ENCODE measurements at places on chromosomes 3 and 15.

DNA sequence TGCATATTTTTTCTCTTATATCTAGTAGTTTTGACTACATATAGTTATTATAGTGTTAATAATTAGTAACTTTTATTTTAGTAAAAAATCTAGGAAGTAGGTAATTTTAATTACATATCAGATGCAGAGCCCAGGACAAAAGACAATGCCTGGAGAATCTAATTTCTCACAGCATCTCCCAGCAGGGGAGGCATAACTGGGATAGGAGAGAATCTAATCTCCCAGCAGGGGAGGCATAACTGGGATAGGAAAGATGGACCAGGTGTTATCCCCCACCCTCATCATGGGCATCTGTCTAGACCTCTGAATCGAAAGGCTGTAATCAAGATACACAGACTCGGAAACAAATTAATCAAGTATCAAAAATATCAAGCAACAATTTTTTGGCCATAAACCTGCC lies 58.2 kb downstream of the OSTN start:
- no peak for DNase-seq

GRCh38 chr15:65405791-65406423 lies 16.8 kb downstream of the IGDCC4 start:
- no peak for DNase-seq

- no peak for DNase-seq
Observed at GRCh38 chr15:89349206-89349558, 14.6 kb upstream of the POLG start.

- DNase-seq: no peak
Observed at GRCh38 chr15:67082007-67082536, 16.7 kb downstream of the SMAD3 start.

GRCh38 chr15:65666257-65666656 lies 44.5 kb downstream of the SLC24A1 start:
- no peak for DNase-seq

DNA sequence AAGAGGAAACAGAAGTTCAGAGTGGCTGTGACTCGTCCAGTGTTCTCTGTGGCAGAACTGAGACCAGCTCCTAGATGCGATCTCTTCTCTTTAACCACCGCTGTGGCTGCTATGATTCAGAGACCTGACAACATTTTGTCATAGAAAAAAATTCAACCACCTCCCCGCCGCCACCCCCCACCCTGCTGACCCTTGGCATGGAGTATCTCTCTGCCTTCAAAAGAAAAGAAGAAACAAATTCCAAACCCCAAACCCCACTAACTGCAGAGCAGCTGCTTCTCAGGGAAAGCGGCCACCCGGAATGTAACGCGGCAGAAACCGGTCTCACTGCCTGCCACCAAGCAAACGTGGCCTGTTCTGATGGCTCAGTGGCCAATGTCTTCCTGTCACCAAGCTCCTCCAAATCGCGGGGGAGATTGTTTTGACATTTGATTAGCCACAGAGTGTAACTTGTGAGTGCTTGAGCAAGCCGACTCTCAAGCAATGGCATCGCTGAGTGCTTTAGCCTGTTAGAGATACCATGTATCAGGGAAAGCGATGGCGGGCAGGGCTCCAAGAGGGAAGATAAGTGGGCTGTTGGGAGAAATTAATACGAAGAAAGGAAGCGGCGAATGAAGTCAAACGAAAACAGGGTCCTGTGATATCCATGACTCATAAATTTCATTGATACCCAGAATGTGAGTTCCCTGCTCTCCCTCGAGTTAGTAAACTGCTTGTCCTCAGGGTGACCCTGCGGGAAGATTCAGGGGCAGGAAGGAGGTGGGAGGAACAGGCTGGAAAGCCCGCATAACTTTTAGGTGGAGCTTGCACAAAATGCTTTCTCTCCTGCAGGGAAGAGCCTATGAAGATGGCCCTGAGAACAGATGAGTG lies 44.8 kb upstream of the TLE3 start:
- no peak for DNase-seq

- no peak for DNase-seq
Observed at GRCh38 chr3:48088056-48088748, 72.0 kb upstream of the MAP4 start.

DNA sequence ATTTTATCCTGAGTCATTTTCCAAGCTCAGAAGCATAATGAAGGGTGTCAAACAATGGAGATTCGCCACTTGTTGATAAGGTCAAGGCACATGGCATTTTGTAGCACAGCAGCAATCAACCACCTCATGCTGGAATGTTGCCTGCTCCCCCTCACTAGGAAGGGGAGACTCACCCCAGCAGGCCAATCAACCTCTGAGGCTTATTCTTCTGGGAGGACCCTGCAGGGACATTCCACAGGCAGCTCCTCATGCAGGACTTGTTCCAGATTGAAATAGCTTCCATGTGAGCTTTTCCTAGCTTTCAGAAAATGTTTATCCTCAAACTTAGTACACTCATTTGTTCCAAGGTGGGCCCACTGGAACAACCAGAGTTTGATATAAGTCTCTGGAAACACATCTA lies 77.6 kb downstream of the SSR3 start:
- peak; percentile 50 for DNase-seq

GRCh38 chr3:141095546-141095937 lies 44.4 kb downstream of the SPSB4 start:
- DNase-seq: no peak

- DNase-seq: no peak
Observed at GRCh38 chr3:28198161-28198560, 43.3 kb upstream of the CMC1 start.

DNA sequence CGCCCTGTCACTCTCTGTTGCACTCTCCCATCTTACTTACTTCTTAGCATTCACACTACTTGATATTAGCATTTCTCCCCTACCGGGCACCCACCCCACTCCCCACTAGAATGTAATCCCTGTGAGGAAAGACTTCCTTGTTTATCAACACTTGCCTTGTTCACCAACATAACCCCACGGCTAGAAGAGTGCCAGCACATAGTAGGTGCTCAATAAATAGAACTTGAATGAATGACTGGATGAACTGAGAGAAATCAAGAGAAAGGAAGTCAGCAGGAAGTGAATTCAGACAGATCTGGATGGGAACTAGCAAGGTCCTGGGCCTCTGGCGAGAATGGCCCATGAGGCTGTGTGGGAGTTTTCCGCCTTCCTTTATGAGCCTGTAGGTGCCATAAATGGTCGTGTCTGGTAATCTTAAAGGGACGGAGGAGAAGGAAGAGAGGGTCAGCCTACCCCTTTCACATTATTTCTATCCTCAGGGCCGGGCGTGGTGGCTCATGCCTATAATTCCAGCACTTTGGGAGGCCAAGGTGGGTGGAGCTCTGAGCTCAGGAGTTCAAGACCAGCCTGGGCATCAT lies 42.4 kb upstream of the HERC1 start:
- no peak for DNase-seq

DNA sequence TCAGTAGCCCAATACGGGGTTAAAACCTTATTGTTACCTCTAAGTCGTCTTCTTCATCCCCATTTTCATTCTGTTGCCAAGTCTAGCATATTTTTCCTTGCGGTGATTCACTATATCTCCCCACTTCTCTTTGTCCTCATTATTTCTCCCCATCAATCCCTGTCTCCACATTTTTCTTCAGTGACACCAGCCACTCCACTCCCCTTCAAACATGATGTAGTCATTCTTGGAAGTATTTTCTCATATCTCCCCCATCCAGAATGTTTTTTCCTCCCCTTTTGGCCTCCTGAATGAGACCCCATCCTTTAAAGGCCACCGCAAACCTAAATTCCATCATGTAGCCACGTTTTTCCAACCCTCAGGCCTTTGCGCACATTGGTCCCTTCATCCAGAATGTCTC lies 105.9 kb downstream of the TOP2B start:
- no peak for DNase-seq

DNA sequence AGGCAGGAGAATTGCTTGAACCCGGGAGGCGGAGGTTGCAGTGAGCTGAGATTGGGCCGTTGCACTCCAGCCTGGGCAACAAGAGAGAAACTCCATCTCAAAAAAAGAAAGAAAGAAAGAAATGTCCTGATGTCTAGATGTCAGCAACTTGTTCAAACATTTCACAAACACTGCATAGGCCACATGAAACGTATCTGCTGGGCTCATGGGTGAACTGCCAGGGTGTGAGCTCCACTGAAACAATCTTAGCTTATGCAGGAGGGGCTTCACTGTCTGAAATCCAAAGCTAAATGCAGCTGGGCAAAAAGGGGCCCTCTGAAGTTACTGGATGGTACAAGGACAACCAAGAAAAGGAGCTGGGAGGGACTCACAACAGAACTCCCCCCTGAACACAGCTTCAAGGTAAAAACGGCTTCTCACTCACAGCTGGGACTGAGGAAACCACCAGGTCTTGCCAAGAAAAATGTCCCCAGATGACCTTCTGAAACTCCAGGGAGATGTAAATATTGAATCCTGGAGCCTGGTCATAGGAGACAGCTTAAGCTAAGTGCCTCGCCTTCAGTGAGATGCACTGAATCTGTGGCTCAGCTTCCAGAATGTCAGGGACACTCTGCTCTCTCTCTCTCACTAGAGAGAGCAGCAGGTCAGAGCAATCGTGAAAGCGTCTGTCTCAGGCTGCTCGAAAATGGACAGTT lies 31.9 kb downstream of the SEC61A1 start:
- DNase-seq: no peak

- no peak for DNase-seq
Observed at GRCh38 chr15:65305150-65305758, 777 bp downstream of the RNU5B-1 start.

- no peak for DNase-seq
Observed at GRCh38 chr15:29677871-29678461, 144.3 kb downstream of the TJP1 start.

GRCh38 chr3:19543212-19543841 lies 390.7 kb downstream of the EFHB start:
- DNase-seq: no peak

DNA sequence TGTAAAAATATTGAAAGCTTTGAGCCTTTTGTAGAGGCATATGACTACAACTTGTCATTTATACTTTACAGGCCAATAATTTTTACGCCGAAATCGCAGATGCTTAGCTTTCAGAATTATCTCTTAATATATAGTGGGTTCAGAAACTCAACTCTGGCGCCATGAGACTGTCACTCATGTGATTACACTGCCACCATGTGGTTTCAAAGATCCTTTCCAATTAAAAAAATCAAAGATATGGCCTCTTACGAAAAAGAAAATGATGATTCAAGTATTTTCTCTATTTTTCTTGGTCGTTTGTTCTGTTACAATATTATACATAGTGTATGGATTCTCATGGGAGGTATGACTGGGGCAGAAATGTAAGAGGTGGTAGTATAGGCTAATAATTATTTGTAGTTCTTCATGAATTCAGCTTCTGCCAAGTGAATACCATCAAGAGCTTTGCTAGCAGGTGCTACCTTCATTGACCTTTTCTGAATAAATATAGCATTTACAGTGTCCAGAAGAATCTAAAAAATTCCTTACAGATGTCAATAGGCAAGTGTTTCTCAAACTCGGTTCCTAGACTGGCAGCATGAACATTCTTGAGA lies 751.7 kb upstream of the GOLIM4 start:
- DNase-seq: peak; percentile 33

- no peak for DNase-seq
Observed at GRCh38 chr3:78867409-78868372, 900.1 kb downstream of the ROBO1 start.

GRCh38 chr3:54970895-54971294 lies 43.0 kb upstream of the LRTM1 start:
- no peak for DNase-seq

GRCh38 chr3:184677344-184678316 lies 34.2 kb downstream of the MAGEF1 start:
- DNase-seq: no peak

DNA sequence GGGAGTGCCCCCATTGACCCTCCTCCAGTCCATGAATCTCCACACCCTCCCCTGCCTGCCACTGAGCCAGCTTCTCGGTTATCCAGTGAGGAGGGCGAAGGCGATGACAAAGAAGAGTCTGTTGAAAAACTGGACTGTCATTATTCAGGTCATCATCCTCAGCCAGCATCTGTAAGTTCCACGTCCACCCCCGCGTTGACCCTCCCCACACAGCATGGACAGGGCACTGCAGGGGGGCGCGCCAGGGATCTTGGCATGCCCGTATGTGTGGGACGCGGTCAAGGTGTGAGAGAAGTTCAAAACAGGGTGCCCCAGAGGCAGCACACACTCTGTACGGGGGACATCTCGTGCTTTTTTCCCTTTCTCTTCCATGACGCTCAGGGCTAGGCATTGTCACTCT lies 33.1 kb downstream of the PSMD6 start:
- no peak for DNase-seq

- DNase-seq: peak; percentile 59
Observed at GRCh38 chr3:146160321-146160963, 542 bp downstream of the PLOD2 start.

- DNase-seq: no peak
Observed at GRCh38 chr15:100248236-100248635, 93.5 kb downstream of the ADAMTS17 start.

DNA sequence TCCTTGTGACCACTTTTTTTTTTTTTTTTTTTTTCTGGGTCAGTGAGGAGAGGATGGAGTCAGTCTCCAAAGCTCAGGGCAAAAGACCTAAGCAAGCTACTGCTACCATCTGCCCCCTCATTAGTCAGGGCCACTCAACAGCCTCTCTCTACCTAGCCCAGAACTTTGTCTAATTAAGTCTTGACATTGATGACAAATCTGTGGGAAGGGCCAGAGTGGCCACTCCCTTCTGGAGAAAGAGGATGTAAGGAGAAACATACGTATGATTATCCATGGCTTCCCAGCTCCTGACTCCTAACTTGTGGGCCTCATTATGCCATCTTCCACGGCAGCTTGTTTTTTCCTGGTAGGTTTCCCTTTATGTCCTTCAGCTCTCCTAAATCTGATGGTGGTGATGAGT lies 37.9 kb downstream of the NR1I2 start:
- no peak for DNase-seq

GRCh38 chr3:112855883-112856282 lies 9.2 kb upstream of the CD200R1L start:
- DNase-seq: no peak

DNA sequence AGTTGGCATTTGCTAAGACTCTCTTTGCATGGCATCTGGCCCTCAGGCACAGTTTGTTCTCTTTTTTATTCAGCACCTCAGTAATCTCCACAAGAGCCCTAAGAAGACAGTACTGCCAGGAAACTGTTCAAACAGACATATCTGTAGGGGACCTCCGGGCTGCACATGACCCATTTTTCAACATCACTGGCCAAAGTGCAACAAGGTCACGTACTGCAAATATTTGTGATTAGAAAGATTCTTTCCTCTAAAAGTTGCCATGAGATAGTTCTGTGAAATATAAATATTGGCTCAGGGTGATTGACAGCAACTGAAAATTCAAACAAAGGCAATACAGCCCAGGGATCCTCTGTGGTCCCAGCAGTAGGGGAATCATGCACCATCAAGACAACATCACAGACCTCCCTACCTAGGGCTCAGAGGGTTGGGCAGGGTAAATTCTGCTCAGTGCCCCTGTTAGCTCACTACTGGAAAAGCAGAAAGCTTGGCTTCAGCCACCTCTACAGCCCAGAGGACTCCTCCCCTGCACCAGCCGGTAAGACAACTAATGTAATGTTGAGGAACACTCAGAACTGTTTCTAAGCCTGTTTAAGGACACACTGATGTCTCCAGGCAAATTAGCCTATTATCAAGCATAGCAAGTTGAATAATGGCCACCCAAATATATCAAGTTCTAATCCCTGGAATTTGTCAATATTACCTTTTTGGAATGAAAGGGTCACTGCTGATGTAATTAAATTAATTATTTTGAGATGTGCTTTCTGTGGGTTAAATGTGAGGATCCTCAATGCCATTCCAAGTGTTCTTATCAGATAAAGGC lies 117.4 kb upstream of the LPP start:
- no peak for DNase-seq

GRCh38 chr3:170222647-170223541 lies 670 bp downstream of the PRKCI start:
- no peak for DNase-seq

- DNase-seq: no peak
Observed at GRCh38 chr3:126340943-126341754, 16.1 kb downstream of the KLF15 start.
